Left hindlimb (tissue), 1 donor: ENCODE measurements at places on chromosomes 5 and 9.
A peak's percentile ranks its signal among the peaks of the same experiment; 100 is the strongest.

DNA sequence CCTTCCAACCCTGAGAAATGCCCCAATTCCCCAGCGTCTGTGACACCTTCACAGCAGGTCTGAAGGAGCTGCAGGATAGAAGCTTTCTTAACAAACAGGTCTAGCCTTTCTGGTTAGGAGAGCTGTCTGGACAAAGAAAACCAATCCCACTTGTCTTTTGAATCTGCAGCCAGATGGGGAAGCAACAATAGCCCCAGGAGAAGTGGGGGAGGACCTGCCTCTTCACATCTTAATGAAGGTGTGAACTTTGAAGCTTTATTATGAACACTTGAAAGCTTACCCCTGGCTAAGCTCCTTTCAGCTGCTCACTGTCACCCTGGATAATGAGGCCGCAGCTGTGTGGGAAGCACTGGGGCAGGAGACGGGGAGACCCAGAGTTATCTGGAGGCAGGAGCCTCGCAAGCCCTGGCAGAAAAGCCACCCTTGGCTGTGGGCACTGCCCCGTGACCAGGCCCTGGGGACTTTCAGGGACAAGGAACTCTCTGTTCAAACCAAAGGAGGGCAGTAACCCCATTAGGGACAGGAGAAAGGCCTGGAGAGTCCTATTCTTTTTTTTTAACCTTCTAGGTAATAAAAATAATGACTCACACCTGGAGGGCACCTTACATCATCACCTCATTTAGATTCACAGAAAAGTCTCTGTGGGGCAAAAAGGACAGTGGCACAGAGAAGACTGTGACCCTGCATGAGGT, 151.8 kb upstream of the RAD23B start:
- DNase-seq, result no peak

DNA sequence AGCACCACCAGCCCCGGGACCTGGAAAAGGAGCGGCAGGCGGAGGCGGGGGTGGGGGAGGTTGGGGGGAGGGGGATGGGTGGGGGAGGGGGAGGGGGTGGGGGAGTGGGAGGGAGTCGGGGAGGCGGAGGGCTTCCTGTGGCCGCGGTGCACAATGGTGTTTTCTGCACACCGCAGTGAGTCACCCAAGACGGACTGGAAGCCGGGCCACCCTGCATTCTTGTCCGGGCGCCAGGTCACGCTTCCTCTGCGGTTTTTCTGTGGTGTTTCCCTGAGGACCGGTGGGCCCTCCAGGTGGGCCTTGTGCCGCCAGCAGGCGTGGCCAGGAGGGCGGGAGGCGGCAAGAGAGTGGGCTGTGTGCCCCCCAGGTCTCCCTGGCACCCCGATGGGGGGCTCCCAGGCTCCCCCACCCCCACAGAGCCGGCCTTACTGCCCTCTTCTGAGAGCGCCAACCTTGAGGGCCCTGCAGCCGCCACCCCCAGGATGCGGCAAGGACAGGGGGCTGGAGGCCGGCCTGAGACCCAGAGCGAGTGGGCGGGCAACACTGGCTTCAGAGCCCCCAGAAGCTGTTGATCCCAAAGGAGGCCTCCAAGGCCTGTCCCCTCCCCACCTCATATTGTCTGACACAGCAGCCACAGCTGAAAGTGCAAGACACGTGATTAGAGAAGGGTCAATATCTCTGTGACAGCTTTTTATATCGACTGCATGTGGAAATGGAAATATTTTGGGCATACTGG, 11.1 kb downstream of the EXD3 start:
- DNase-seq, result peak; percentile 59

DNA sequence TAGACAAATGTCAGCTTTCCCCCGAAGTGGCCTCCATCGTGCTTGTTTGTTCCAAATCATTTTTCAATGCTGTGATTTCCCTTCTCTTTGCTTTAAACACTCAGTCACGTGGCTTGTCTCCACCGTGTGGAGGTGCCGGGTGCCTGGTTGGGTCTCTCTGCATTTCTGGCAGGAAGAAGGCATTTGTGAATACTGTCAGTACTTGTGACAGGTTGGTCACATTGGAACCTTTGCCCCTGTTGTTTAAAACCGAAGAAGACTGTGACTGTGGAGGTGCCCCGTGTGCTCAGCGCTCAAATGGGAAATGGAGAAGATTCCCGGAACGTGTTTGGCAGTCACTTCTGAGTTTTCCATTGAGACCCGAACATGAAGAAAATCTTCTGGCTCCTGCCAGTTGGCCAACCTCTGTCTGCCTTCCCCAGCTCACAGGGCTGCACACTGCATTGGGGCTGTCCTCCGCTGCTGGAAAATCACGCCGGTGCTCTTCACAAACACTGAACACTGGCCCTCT, 74.6 kb downstream of the LMNB1 start:
- peak; percentile 81 for DNase-seq

DNA sequence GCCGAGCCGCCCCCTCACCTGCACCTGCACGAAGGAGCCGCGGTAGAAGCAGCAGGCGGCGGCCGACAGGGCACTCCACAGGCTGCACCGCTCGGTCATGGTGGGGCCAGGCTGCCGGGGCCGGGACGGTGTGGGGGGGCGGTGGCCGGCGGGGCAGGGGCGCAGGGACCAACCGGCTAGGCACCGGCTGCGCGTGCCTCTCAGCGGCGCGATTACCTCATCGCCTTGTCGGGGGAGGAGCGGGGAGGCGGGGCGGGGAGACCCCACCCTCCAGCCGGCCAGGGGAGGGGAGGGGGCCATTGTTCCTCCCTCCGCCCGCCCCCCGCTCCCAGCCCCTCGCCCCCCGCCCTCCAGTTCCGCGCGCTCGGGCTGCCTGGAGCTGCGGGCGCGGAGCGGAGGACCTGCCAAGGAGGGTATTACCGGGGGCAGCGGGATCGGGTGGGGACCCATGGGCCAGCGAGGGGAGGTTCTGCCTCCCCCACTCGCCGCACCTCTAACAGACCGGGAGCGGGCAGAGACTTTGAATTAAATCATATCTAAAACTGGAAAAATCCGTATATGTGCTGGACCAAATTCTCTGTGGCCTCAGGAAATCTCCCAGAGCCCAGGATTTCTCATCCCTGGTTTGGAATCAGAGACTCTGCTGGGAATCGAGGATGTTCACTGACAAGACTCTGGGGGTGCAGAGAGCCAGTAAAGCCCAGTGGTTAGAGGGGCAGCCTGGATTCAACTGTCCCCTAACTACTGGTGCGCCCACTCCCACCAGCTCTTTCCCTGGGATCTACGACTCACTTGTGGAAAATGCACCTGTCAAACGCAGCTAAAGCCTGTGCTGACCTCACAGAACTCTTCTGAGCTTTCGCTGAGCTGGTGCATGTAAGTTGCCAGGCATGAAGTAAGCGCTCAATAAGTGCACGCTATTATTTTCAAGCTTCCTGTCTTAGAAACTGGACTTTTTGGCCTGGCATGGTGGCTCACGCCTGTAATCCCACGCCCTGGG, 20.3 kb upstream of the TOR2A start:
- DNase-seq, result no peak

GRCh38 chr5:33482335-33482734, 41.6 kb downstream of the TARS1 start:
- no peak for DNase-seq

GRCh38 chr9:135002802-135003201, 84.7 kb upstream of the OLFM1 start:
- DNase-seq, result peak; percentile 20

DNA sequence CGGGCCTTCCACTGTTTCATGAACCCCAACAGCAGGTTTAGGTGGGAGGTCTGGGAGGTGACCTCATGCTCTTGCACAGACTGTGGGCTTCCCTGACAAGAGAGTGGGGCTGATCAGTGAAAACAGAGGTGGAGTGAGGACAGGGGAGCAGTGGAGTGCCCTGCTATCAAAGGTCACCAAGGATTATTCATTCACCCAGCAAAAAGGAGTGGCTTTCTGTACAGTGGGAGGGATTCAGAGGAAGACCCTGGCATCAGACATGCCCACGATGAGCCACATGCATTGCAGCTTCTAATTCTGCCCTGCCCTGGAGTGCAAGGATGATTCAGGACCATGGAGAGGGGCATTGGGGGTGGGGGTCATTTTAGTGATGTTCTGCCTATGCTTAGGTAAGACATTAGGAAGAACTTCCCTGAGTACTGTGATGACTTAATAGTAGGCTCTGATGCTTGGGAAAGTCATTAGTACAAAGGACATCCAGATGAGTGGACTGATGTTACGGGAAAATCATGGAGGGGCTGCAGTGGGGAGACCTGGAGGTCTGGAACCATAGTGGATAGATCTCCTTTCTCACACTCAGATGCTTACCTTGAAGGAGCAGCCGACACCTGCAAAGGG, 12.8 kb downstream of the TRAF1 start:
- no peak for DNase-seq

DNA sequence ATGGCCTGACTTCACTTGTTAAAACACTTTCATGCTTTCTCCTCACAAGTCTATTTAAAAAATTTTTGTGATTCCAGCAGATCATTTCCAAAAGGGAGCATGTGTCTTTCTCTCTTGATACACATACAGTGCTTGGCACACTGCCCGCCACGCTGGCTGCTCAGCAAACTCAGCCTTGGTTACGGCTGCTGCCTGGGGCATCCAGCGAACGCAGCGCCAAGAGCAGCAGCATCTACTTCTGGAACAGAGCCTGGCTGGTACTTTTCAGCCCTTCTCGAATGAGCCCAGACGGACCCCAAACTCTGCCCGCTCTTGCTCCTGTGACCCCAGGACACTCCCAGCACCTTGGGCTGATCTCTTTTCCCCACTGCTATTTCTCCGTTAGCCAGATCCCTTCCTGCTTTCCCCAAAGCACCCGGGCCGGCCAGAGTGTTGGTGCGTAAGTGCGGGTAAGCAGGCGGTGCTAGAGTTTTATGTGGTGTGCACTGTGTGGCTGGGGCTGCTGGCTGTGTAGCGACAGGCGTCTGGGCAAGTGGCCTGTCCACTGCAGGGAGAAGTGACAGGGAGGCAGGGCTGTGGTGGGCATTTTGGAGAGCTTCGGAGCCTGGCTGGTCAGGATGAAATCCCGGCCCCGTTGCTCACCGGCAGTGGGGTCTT, 73.2 kb downstream of the SH3PXD2B start:
- DNase-seq, result peak; percentile 87

GRCh38 chr9:3835393-3835792, 309.6 kb upstream of the RFX3 start:
- no peak for DNase-seq

DNA sequence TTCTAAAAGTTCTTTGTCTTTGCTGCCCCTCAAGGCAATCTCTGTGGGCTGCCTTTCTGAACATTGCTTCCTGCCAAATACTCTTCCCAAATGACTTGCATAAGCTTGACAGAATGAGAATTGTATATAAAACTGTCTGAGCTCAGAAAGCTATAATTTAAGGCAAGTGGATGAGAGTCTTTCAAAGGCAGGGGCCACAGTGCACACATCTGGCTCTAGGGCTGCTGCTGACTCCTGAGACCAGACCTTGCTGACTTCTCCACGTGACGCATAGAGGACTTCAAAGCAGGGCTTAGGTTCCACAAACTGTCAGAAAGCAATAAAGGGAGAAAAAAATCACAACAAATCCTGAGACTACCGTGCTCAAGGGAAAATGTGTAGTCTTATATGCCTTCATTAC, 79.4 kb upstream of the DIRAS2 start:
- DNase-seq, result no peak

DNA sequence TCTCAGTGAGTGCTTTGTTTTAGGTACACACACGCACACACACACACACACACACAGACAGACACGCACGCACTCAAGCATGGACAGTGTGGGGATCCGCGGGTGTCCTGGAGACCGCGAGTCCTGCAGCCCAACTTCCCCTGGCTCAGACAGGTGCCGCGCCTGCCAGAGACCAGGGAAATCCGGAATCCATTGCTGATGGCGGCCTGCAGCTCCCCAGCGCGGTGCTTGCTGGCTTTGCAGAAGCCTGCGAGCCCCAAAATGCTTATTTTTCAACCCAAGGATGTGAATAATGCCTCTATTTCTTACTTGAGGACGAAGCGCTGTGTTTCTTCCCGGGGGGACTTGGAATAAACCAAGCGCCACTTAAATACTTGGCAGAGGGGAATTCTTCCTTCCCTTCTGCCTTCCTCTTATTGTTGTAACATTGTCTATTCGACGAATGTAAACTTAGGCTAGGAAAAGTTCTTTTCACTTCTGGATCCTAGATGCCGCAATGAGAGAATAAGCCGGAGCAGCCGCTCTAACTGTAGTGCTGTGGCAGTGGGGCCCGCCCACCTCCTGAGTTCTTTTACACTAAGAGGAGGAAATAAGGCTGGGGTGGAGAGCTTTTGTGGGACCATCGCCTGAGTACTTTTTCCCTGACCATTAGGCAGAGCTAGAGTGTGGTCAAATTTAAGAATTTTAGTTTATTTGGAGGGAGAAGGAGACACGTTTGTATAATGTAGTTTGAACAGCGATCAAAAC, 802 bp downstream of the ITGA2 start:
- DNase-seq, result peak; percentile 70

DNA sequence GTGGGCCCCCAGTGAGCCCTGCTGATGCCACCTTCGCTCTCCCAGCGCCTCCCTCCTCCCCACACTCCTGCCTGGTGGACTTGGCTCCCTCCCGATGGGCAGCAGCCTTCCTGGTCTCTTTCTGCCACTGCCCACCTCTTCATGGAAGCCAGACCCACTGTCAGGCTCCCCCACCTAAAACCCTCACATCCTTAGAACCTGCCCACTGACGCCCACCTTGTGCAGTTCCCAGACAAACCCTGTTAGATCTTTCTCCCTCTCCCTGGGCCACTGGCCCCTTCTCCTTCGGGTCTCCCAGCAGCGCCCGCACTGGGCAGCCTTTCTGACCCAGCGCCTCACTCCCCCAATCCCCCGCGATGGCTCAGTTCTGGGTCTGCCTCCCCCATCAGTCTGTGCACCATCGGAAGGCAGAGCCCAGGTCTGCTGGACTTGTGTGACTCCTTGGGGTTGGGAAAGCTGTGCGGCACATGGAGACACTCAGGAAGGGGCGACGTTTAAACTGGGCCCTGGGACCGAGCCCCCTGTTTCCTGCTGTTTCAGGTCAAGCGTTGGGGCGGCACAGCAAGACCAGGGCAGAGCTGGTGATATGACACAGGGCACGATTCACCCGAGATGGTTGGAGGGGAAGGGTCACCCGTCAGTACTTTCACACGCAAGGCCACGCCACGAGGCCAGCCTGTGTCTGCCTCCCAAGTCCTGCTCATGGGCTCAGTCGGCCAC, 17.4 kb downstream of the MYMK start:
- DNase-seq, result no peak
